Fibroblast of skin of back (primary cell): ENCODE measurements at places on chromosomes 1 and 21.

DNA sequence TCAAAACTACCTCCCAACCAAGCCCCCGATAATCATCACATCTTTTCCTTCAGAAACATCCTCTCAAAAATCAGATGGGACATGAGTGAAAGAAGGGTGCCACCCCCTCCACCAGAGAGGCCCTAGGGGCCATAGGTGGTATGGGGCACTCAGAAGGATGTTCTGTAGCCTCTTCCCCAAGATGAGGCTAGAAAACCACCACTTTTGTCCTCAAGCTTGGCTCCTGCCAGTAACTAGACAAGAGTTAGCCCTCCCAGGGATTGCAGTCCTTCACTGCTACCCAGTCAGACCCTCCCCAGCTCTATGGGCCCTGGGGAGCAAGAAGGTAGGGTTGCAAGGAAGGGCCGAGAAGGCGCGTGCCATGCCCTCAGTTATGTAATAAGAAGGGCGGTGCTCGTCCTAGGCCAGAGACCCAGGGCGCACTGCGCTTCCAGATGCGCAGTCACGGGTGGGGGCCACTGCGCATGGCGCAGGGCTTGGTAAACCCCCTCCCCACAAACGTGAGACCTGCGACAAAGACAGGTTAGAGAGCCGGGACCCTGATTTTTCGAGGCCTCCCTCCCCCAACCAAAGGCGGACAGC lies 69.7 kb downstream of the CD46 start:
- no peak for DNase-seq

- no peak for DNase-seq
These were observed 20.2 kb downstream of the PANK4 start for GRCh38 chr1:2506007-2506860.

DNA sequence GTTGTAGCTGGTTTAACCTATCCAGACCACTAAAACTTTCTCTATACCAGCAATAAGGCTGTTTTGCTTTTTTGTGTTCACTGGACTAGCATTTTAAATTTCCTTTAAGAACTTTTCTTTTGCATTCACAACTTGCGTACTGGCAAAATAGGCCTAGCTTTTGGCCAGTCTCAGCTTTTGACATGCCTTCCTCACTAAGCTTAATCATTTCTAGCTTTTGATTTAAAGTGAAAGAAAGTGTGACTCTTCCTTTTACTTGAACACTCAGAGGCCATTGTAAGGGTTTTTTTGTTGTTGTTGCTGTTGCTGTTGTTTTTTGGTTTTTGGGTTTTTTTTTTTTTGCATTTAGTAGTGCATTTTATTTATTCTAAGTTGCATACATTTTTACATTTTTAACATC lies 15.2 kb downstream of the RPAP2 start:
- DNase-seq = no peak

- DNase-seq = no peak
These were observed 57.4 kb upstream of the LBR start for GRCh38 chr1:225485226-225485625.

DNA sequence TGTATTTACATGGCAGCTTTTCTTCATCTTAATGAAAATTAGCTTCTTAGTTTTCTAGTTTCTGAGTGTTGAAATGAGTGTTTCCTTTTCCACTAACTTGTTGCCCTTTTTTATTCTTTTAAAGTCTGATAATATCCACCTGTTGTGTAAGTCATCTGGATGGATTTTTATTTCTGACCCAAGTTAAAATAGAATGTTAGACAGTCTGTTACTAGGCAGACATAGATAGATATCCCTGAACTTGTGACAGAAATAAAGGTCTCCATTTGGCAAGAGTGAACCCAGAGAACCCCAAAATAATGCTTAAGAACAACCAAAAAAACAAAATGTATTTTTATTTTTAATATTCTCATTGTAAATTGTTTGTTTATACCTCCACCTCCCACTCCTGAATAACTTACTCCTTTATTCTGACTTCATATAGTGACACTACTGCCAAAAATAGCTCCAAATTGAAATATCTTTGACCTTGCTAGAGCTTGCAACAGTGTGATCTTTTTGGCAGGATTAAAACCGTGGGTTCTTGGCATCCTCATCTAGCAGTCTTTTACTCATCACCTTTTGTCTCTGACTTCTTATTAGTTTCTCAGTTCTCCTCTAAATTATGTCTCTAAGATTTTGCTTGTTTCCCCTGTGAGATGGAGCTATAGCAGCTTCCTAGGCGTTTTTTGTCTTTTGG lies 26.9 kb upstream of the SH3D21 start:
- DNase-seq = no peak

- no peak for DNase-seq
These were observed 3.6 kb downstream of the AKR1A1 start for GRCh38 chr1:45554198-45554597.

GRCh38 chr1:97332716-97333115 lies 588.1 kb downstream of the DPYD start:
- DNase-seq = peak; percentile 87

GRCh38 chr1:161725908-161726472 lies 4.6 kb downstream of the FCRLB start:
- DNase-seq = peak; percentile 65

DNA sequence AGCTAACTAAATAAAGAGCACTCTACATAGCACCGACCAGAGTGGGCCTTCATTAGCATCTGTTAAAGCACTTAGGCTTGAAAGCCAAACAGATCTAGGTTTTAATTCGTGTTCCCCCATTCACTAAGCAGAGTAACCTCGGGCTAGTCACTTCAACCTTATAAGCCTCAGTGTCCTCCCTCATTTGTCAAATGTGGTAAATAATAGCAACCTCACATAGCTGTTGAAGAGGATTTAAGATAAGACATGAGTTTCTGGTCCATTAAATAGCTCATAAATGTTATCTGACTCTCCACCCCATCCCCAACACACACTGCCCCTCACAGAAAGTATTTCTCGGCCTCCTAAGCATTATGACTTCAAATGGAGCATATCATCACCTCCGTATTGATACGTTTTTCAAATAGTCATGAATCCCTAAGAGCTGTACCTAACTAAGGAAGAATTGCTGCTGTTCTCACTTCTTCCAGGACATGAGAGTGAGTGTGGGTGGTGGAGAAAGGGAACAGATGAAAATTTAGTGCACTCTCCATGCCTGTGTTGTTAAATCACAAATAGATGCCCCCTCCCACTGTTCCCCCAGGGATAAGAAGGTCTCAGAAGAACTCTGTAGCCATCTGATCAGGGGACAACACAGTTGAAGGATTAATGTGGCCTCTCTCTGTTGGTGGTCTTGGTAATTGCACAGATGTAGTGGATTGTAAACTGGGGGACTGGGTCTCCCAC lies 47.6 kb downstream of the PLPP3 start:
- DNase-seq = no peak

GRCh38 chr1:81114191-81114590 lies 686.5 kb upstream of the ADGRL2 start:
- DNase-seq = no peak

DNA sequence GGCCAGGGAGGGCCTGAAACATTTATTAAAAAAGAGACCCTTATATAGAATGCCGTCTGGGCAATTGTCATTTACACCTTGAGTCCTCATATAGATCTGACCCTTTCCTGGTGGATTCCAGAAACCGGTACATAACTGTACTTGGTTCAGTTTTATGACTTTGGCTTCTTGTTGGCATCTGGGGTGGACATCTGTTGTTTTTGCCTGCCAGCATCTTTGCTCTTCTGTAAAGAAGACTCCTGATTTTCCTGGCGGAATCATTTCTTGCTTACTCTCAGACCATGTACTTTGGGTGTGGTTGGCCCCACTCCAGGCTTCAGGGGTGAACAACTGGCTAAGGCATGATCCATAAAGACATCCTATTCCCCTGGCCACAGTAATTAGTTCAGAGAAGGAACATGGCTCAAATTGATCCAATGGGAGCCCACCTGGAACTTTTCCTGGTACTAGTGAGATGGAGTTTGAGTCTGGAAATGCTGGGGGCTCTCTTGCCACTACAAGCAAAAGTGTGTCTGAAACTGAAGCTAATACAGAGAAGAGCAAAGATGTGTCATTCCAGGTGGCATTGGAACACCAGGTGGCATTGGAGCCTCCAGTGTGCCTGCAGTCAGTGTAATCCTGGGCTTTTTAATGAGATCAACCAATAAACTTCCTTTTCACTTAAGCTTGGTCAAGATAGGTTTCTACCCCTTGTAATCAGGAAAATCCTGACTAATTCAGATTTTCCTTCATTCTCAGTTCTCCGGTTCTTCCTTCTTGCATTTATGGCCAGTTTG lies 332.5 kb upstream of the CAMK1G start:
- peak; percentile 7 for DNase-seq

DNA sequence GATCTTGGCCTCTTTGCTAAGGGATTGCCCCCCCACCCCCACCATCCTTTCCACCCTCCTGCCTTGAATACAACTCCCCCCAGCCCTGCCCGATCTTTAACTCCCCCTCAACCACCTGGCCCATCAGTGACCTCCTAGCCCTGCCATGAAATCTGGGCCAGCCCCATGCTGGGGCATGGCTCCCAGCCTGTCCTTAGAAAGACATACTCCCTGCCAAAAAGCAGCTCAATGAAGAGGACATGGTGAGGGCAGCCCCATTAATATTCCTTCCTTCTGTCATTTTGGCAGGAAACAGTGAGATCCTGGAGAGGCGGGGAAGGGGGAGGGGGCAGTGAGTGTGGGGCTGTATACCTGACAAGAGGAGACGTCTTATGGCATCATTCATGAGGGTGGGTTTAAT lies 66.8 kb upstream of the DISP3 start:
- DNase-seq = no peak

GRCh38 chr1:227791425-227792143 lies 23.9 kb upstream of the PRSS38 start:
- DNase-seq = no peak

GRCh38 chr1:32696041-32696440 lies 6.5 kb downstream of the SYNC start:
- DNase-seq = no peak

GRCh38 chr1:67560580-67561255 lies 124.3 kb upstream of the GADD45A start:
- DNase-seq = no peak

DNA sequence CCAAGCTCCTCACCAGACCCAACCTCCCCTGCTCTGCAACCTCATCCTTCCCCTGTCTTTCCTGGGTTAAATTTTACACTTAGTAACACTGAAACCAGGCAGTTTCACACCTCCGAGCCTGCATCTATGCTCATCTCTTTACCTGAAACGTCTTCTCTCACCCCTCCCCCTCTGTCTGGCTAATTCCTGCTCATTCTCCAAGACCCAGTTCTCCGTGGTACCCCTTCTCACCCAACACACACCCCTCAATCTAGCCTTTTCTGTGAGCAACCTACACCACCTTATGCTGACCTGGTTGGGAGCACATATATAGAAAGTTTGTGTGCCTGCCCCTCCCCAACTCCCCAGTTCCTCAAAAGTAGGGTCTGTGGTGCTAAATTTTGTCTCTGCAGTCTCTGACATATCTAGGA lies 3.7 kb upstream of the KIAA1614 start:
- DNase-seq = no peak

GRCh38 chr1:7335224-7335879 lies 435.7 kb upstream of the VAMP3 start:
- no peak for DNase-seq

GRCh38 chr1:213418268-213419071 lies 367.4 kb downstream of the RPS6KC1 start:
- DNase-seq = no peak

GRCh38 chr1:29830916-29831315 lies 594.6 kb downstream of the PTPRU start:
- no peak for DNase-seq

DNA sequence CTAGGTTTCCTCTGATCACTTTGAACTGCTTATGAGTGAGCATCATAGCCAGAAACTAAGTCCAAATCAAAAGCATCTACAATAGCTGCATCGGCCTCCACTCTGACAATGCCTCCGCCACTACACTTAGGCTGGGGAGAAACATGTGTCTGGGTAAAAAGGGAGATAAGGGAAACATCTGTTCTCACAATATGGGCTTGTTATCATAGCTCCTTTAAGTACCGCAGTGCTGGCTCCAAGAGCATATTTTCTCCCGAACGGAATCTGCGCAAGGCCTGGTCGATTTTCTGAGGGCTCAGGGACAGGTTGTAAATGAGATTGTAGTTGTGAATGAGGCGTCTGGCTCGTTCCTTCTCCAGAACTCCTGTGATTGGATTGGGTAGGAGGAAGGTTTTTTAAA lies 63.9 kb upstream of the CYP2J2 start:
- no peak for DNase-seq

DNA sequence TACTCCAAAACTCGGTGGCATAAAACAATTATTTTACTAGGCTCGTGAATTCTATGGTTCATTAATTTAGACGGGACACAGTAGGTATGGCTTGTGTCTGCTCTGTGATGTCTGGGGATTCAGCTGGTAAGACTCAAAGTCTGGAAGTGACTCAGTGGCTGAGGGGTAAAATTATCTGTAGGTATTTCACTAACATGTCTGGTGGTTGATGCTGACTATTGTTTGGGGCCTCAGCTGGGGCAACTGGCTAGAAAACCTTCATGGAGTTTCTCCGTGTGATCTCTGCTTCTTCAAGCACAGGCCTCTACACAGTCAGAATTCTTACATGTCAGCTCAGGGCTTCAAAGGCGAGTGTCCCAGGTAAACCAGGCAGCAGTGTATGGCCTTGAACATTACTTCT lies 41.2 kb upstream of the KLF17 start:
- DNase-seq = no peak

- DNase-seq = no peak
These were observed 31.5 kb downstream of the BRDT start for GRCh38 chr1:91980663-91981062.

GRCh38 chr1:119987112-119987511 lies 82.3 kb downstream of the NOTCH2 start:
- DNase-seq = peak; percentile 97

- DNase-seq = peak; percentile 75
These were observed 84.6 kb upstream of the DPYD start for GRCh38 chr1:98005326-98006010.

- no peak for DNase-seq
These were observed 494.2 kb downstream of the NEGR1 start for GRCh38 chr1:71788113-71788512.

DNA sequence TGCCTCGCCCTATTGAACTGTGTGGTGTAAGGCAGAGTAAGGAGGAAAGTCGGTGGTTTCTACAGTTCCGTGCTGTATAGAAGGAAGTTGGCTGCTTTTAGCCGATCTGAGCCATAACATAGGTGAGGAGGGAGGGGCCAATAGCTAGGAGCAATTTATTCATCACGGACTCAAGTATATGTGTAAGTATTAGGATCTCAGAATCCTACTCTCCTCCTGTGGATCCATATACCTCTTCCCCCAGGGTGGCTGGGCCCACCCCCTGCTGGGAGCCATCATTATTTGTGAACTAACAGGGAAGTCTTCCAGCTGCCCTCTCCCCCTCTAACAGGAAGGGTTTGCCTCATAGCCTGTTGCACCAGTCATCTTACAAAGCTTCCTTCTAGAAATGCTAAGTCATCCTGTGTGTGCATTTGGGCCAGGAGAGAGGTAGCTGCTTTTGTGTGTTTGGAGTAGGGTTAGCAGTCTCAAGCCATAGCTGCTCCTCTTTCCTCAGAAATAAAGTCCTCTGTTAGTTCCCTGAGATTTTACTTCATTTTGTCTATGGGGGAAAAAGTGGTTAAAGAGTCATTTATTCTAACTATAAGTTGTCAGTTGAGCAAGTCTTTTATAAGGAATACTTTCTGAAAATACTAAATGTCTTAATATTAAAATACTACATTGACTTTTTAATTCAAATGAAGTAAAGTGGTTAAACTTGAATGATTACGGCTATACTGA lies 14.9 kb upstream of the CENPS start:
- DNase-seq = peak; percentile 75

- peak; percentile 34 for DNase-seq
These were observed 41.2 kb upstream of the FOXO6 start for GRCh38 chr1:41319807-41320711.

- DNase-seq = peak; percentile 73
These were observed 4.1 kb downstream of the DISC1 start for GRCh38 chr1:231630558-231631205.

- no peak for DNase-seq
These were observed 10.7 kb downstream of the C1orf162 start for GRCh38 chr1:111484391-111485026.
